ENCODE measurements at places on chromosomes 7 and 10. TPM values are rescaled to one million over a fixed set of nuclear protein-coding genes. Genes with fewer than 3 reads are reported as not detected.

DNA sequence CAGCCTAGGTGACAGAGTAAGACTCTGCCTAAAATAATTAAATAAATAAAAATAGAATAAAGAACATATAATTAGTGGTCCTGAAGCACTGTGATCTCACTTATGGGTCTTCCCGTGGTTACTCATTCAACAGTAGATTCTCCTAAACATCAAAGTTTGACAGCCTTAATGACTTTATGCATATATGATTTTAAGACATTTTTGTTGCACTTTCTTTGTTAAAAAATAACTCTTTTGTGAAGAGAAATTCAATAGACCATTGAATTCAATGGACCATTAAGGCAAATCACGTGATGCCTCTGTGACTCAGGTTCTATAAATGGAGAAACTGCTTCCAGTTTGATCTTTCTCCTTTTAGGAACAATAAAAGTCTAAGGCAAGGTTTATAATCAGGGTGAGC, 59.6 kb downstream of the ATOH7 start:
- DNase-seq: no peak

DNA sequence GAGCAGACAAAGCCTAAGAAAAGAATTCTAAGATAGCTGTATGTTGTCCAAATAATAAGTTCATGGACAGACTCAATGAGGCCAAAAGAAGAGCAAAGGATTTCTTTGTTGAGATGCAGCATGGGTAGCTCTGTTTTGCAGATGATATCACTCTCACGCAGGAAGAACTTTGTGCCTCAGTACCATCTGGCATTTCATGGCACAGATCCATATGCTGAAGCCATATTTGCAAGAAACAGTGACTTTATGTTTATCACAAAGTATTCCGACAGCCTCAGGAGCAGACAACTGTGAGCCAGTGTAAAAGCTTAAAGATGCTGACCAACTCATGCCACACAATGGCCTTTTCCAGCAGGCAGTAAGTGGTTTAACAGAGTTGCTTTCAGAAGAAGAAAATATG, 45.5 kb upstream of the RNF148 start:
- no peak for DNase-seq

GRCh38 chr7:94588075-94588474, 67.9 kb downstream of the SGCE start:
- DNase-seq: no peak

TRUB1 gene
- 9.7 TPM for total RNA-seq

GRCh38 chr10:109866995-109867635, 56.2 kb downstream of the XPNPEP1 start:
- DNase-seq: no peak

All from CD8-positive, alpha-beta T cell (primary cell).